ENCODE measurements at places on chromosomes 5 and 9. TPM values are rescaled to one million over a fixed set of nuclear protein-coding genes. Genes with fewer than 3 reads are reported as not detected.

Gene ZFP2
- total RNA-seq: 0.78 TPM

Gene ARID3C
- not detected for total RNA-seq

Gene SMIM33
- not detected for total RNA-seq

Gene MSMP
- not detected for total RNA-seq

Gene LECT2
- total RNA-seq: not detected

Gene LCN2
- total RNA-seq: 1.1 TPM

Gene GPR151
- total RNA-seq: not detected

Gene PCDHA2
- 1.9 TPM for total RNA-seq

Gene PCDHGA2
- 0.31 TPM for total RNA-seq

Gene NOXA1
- 0.55 TPM for total RNA-seq

Gene PTGDS
- total RNA-seq: 2.3 TPM

Gene CNTNAP3
- 5.1 TPM for total RNA-seq

Gene TXNDC8
- total RNA-seq: not detected

Gene UBE2D2
- 203 TPM for total RNA-seq

Gene PCDHGA5
- 1.3 TPM for total RNA-seq

Gene WNT8A
- total RNA-seq: 0.27 TPM

Gene RASGRF2
- 29.5 TPM for total RNA-seq

Gene SPATA31C2
- 0.20 TPM for total RNA-seq

Gene TMC1
- total RNA-seq: 0.95 TPM

Gene MLANA
- not detected for total RNA-seq

Gene FOXD4L6
- total RNA-seq: 0.13 TPM

Gene AQP7
- total RNA-seq: not detected

Gene LRRC19
- total RNA-seq: not detected

Gene PCDHGA3
- 0.39 TPM for total RNA-seq

Gene MZB1
- total RNA-seq: not detected

Data from H1 (cell line).